Dorsolateral prefrontal cortex (tissue), 122 donors: ENCODE measurements at places on chromosomes 6 and 20.

DNA sequence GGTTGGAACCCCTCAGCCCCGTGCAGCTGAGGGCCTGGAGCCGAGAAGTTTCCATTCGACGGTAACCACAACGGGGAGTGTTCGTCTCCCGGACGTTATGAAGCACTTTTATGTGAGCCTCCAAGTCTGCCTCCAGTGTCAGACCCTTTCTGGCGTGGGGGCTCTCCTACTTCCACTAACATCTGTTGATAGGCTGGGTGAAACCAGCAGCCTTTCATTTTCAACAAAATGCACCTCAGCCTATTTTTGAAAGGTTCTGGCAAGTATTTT lies 257.4 kb downstream of the THBS2 start:
- DNase-seq, result no peak

- peak; percentile 82 for DNase-seq
Measured at GRCh38 chr20:35269055-35269781, 8.7 kb downstream of the MMP24OS start.

GRCh38 chr6:56378507-56378906 lies 131.1 kb upstream of the COL21A1 start:
- no peak for DNase-seq

DNA sequence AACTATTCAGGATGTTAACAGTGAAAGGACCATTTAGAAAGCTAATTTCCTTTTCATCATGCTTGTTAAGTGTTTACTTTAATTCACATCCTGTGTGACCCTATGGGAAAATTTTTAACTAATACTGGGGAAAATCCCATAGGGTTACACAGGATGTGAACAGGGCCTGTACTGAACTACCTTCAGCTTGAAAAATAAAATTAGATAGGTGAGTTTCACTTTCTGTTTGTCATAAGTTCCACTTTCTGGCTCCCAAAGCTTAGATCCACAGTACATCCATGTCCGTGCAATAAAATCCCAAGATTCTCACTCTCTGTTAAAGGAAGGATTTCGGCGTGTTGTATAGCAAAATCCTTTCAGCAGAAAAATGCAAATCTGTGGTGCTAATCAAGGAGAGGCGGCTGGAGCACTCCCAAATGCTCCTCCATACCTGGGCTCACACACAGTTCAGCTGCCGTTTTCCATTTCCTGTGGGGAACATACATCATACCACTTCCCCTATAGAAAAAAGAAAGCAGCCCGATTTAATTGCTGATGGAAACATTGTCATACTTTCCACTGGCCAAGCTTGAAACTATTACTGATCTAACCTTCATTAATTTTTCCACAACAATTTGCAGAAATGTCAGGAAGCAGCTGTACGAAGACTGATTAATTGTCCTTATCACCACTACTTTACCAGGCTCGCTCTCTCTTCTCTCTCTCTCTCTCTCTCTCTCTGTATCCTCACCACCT lies 125.2 kb downstream of the HIVEP2 start:
- no peak for DNase-seq

GRCh38 chr6:7269816-7270215 lies 43.2 kb downstream of the SSR1 start:
- DNase-seq, result no peak

- DNase-seq, result peak; percentile 90
Measured at GRCh38 chr20:50957798-50958614, at the start of gene DPM1. DPM1 (minus strand) TSS chr20:50958532; CDS start chr20:50958523, 9 bp downstream.

GRCh38 chr6:15073344-15073789 lies 172.5 kb upstream of the JARID2 start:
- DNase-seq, result no peak

DNA sequence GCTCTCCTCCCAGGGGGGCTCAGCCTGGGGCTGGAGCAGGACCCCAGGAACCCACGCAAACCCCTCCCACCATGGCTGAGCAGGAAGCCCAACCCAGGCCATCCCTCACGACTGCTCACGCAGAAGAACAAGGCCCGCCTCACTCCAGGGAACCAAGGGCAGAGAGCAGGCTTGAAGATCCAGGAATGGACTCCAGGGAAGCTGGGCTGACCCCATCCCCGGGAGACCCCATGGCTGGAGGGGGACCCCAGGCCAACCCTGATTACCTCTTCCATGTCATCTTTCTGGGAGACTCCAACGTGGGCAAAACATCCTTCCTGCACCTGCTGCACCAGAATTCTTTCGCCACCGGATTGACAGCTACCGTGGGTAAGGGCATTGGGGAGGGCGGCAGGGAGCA lies 24.7 kb downstream of the RAB44 start:
- no peak for DNase-seq

GRCh38 chr6:27668442-27669294 lies 195.8 kb upstream of the ZNF184 start:
- DNase-seq, result no peak

DNA sequence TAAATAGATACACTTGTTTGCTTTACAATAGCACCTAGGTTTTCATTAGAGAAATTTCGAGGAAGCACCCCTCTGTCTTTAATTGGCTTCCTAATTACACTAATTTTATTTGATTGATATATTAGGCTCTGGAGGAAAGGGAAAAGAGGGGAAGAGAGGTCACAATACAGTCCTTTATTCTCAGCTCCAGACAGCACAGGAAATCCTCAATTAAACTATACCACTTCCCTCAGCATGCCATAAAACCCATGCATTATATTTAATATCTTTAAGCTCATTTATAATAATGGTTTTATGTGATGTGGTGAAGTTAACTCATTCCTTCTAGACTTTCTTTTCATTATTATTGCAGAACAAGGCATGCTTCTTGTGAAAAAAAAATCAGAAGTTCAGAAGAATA lies 17.7 kb upstream of the PDE7B start:
- no peak for DNase-seq

- no peak for DNase-seq
Measured at GRCh38 chr6:129236001-129236517, 353.1 kb downstream of the LAMA2 start.

DNA sequence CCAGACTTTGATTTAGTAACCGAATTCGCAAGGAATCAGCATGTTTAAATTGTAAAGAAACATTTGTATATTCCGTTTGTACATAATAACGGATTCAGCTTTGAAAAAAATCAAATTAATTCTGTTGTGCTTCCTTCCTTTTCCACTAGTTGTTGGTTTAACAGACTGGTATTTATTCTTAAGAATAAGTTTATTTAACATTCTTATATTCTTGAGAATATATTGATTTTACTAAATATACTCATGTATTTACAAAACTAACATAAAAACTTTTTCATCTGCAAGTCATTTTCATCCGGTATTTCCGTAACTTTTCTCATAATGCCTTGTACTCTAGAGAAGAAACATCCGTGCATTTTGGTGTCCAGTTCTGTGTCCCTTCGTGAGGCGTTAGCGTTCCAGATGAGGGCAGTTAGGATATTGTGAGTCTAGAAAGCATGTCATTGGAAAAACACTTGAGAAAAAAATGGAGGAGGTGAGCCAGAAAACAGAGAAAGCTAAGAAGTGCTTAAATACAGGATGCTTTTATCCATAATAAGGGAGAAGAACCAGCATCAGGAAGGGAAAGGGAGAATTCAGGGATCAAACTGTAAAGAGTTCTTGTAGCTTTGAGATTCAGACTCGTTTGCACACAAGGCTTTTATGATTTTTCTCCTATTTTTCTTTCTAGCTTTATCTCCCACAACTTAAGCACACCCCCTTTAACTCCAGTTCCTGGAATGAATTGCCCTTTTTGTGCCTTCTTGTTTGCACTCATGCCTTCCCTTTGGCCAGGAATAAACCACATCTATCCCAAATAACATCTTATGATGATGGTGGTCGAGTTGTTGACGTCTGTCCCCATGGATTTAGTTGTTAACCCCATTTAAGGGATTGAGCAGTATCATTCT lies 1.8 kb downstream of the WRNIP1 start:
- DNase-seq, result no peak

GRCh38 chr20:46438156-46438750 lies 31.8 kb upstream of the ELMO2 start:
- no peak for DNase-seq

GRCh38 chr6:156396068-156396771 lies 381.0 kb upstream of the ARID1B start:
- no peak for DNase-seq

- DNase-seq, result no peak
Measured at GRCh38 chr6:5042436-5042835, 38.6 kb upstream of the RPP40 start.

- no peak for DNase-seq
Measured at GRCh38 chr6:143842461-143842901, 657 bp upstream of the LTV1 start.

GRCh38 chr6:151553416-151554165 lies 59.8 kb downstream of the CCDC170 start:
- DNase-seq, result no peak

- DNase-seq, result no peak
Measured at GRCh38 chr20:22523499-22524392, 60.6 kb downstream of the FOXA2 start.

DNA sequence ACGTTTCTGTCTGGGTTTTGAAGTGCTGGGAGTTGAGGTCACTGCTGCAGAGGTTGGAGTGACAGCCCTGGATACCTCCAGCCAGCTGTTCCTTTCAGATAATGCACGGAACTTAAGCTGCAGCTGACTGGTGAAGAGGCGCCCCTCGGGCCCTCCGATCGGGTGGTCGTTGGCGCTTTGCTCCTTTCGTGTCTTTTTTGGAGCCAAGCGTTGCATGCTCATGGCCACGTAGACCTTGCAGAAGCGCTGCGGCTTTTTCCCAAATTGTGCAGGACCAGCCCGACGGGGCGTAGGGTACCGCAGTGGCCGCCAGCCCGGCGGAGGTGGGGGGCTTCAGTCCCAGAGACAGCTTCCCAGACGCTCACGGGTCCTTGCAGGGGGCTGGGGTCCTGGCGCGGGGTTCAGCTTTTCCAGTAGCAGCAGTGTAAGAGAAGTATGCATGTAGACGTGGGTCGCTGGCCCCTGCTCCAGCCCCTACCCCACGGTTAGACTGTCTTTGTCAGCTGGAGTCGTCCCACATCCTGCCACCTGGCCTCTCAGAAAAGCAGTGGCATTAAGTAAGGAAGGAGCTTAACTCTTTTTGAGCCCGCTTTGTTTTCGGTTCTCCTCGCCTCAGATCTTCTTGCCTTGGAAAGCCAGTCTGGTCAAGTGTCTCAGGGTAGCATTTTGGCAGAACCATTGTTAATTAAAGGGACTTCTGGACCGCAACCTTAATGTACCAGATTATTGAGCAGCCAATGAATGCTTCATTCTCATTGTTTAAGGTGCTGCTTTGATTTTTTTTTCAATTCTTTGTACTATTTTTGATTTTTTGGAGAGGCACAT lies 838 bp downstream of the TNFAIP3 start:
- no peak for DNase-seq

- DNase-seq, result no peak
Measured at GRCh38 chr20:12355185-12355584, 437.5 kb downstream of the BTBD3 start.

GRCh38 chr6:168210239-168211105 lies 109.1 kb downstream of the DACT2 start:
- DNase-seq, result no peak
